ENCODE measurements at places on chromosomes 3 and 15.

- DNase-seq, result no peak
Observed at GRCh38 chr15:90638963-90639362, 78.2 kb upstream of the BLM start.

DNA sequence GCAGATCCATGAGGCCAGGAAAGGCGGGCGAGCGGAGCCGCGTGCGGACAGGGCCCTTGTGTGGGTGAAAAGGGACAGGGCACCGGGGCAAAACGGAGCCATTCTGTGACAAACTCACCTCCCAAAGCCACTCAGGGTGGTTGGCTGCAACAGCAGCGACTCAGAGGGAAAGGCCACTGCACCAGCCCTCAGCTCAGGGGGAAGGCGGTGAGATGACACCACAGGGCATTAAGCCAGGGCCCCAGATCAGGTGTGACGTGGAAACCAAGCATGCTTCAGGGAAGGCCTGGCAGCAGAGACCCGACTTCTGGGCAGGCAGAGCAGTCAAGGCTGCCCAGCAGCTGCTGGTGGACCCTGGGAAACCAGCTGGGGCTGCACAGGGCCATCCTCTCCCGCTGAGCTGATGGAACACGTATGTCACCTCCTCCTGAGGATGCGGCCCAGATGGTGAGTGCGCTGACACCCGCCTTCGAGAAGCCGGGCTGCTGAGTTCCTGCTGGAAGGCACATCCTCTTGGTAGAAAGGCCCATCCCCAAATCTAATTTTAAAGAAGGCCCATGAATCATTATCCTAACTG is 82.3 kb downstream of the CHSY1 start:
- no peak for DNase-seq

DNA sequence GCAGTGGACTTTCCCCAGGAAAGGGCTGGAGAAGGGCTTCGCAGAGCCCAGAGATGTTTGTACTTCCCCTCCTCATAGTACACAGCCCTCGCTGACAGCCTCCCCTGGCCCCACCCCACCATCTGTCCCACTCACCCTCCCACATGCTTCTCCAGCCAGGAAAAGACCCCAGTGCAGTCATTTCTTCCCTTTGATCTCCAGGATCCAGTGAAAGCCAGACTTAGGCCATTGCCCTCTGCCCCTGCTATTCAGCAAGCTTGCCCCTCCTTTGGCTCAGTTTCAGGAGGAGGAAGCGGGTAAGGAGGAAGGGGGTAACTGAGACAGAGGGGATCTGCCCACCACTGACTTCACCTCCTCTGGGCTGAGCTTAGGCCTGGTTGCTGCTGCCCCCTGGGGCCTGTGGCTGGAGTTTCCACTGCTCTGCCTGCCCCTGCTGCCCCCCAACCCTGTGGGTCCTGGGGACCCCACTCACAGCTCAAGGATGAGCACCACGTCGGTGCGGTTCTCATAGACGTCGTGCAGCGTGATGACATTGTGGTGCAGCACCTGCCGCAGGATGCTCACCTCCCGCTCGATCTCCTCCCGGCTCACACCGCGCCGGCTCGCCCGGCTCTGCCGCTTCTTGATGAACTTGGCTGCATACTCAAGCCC is 63.1 kb downstream of the DAPK2 start:
- no peak for DNase-seq

- DNase-seq, result no peak
Observed at GRCh38 chr3:39165518-39165917, 12.1 kb upstream of the CSRNP1 start.
